Effector memory CD4-positive, alpha-beta T cell (primary cell): ENCODE measurements at places on chromosomes 5 and 9.

- DNase-seq, result no peak
Measured at GRCh38 chr9:13615660-13616490, 336.4 kb upstream of the MPDZ start.

- DNase-seq, result no peak
Measured at GRCh38 chr5:104189031-104189430, 626.4 kb upstream of the NUDT12 start.

- DNase-seq, result no peak
Measured at GRCh38 chr5:32249668-32250067, 63.1 kb downstream of the MTMR12 start.

GRCh38 chr5:74361406-74362358 lies 278.8 kb downstream of the ENC1 start:
- DNase-seq, result no peak

DNA sequence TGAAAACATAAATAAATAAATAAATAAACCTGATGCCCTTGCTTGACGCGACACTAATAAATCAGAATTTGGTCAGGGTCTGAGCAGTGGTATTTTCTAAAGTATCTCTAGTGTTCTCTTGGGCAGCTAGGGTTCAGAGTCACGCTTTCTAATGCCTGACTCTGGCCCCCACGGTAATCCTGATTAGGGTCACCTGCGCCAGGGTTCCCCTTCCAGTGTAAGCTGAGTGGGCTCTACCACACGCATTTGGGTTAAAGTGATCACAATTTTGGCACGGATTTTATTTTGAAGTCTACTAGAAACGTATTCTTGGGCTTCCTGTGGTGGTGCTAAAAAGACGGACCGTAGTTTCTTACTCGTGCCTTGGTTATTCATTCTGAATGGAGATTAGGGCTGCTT lies 651 bp downstream of the TTC1 start:
- DNase-seq, result no peak

DNA sequence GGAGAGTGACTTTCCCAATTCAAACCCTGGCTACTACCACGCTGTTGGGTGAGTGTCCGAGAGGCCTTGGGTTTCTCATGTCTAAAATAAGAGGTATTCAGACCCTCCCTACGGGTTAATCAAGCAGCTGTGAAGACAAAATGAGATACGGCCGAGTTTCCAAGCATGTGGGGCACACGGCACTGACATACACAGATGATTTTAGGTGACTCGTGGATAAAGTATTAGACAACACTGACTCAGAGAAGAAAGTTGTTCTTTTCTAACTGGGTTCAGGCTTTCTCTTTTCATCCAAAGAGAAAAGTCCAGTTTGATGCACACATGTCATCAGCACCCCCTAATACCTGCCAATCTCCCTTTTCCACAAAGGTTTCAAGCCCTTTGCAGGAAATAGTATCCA lies 15.6 kb downstream of the FOXI1 start:
- DNase-seq, result no peak

DNA sequence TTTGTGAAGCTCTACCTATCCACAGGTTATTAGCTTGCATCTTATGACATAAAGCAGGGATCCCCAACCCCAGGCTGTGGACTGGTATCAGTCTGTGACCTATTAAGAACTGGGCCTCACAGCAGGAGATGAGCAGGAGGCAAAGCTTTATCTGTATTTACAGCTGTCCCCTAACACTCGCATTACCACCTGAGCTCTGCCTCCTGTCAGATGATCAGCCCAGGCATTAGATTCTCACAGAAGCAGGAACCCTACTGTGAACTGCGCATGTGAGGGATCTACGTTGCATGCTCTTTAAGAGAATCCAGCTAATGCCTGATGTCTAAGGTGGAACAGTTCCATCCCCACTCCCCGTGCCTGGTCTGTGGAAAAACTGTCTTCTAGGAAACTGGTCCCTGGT lies 19.7 kb downstream of the FBXW11 start:
- DNase-seq, result no peak

- DNase-seq, result no peak
Measured at GRCh38 chr9:27785714-27786100, 212.4 kb upstream of the C9orf72 start.

DNA sequence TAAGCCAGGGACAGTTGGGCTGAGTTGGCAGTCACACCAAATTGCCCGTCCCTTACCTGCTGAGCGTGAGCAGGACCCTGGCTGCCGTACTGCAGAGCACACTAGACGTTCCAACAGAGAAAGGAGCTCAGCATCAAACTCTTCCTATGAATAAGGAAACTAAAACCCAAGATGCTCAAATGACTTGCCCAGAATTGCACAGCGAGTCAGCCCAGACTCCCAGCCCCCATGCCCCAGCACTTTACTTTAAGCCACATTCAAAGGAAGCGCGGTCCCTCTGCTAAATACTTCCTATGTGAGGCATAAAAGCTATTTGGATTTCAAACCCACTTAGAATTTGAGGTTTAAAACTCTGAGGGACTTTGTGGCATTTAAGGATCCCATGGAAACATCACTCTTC lies 23.9 kb downstream of the PAX5 start:
- DNase-seq, result no peak

GRCh38 chr5:36158144-36158543 lies 6.2 kb downstream of the SKP2 start:
- DNase-seq, result no peak

DNA sequence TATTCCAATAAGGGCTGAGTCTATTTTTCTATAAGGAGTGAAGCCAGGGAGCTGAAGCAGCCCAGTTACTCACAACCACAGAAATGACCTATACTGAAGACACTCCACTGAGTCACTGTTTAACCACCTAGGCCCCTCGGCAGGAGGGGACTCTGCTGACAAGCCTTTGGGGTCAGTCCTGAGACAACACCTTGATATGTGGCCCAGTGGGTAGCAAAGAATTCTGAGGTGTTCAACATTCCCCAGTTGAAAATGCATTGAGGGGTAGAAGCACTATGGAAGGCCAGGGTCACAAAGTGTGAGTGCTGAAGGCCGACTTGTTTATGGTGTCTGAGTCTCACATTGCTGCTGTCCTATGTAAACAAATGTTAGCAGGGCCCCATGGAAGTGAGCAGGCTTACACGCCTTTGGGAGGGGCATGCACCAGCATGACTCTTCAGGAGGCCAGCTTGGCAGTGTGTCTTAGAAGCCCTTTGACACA lies 112.6 kb upstream of the NFIL3 start:
- no peak for DNase-seq

DNA sequence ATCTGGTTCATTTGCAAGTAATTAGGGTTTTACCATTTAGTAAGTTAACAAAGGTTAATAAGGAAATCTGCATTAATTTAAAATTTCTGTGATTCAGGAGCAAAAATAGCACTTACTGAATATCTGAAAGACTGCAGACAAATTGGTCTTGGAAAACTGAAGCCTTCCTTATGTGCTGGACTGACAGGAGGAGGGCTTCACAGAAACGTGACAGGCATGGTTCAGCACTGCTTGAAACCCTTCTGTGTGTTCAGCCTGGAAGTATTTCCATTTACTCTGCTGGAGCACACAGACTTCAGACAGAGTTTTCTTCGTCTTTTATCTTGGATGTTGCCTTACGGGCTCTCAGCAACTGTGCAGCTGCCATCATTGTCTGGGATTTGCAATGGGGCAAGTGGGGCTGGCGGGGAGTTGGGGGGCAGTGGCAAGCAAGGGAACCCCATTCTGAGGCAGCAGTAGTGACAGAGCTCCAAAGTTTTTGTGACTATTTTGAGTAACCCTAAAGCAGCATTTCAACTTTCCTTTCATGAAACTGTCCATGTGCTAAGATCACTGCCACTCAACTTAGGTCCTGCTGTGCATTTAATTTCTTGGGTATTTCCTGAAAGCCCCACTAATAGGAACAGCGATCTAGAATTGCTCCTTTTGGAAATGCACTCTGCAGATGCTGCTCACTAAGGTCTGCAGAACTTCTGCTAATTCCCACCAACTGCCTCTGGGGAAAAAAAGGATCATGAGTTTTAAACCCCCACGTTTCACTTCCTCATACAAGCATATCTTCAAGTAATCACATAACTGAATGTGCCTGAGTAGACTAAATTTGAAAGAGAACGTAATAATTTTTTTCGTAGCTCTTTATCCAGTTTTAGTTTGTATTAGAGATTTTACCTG lies 56.6 kb downstream of the KCNN2 start:
- no peak for DNase-seq

DNA sequence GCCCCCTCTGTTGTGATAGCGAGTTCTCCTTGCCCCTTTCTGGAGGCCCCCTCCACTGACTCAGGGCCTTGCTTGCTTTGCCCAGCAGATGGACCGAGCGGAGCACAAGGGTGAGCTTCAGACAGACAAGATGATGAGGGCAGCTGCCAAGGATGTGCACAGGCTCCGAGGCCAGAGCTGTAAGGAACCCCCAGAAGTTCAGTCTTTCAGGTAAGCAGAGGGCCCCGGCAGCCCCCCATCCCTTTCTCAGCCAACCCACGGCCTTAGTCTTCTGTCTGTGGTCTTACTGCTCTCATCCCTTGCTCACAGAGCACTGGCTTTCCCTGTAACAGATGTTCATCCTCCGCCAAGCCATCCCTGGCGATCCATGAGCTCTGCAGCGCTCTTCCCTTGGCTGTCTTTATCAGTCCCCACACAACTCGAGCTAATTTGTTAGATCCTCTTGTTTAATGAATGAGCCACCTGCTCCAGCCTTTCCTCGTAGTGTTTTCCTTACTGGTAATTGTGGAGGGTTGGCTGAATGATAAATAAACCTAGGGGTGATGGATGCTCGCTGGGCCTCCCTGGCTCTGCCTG lies 18.4 kb upstream of the RARS1 start:
- DNase-seq, result no peak

- DNase-seq, result no peak
Measured at GRCh38 chr9:115590011-115590410, 472.1 kb upstream of the TNC start.

DNA sequence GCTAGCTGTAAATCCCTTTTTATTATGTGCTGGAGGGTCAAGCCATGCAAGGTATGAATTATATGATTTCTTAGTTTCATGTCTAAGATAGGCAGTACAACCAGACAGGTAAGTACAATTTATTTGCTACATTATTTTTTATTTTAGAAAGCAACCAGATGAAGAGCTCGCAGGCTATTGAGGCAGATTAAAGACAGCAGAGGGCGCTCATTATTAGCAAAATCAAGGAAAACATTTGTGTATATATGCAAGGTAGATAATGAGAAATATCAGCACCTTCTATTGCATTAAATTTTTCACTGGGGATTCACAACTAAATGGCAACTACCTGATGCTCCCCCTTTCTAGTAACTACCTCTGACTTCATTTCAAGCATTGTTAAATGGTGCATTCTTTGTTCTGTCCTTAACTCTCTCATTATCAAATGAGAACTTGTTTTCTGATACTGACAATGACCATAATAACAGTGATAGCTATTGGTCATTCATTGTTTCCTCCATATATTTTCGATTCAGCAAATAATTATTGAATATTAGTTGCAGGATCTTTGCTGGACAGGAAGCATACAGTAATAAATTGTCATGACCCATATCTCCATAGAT lies 8.6 kb downstream of the SCGB3A2 start:
- DNase-seq, result no peak

- DNase-seq, result no peak
Measured at GRCh38 chr5:132601071-132601728, 44.4 kb downstream of the RAD50 start.

- DNase-seq, result no peak
Measured at GRCh38 chr9:69622676-69623075, 49.5 kb downstream of the APBA1 start.

DNA sequence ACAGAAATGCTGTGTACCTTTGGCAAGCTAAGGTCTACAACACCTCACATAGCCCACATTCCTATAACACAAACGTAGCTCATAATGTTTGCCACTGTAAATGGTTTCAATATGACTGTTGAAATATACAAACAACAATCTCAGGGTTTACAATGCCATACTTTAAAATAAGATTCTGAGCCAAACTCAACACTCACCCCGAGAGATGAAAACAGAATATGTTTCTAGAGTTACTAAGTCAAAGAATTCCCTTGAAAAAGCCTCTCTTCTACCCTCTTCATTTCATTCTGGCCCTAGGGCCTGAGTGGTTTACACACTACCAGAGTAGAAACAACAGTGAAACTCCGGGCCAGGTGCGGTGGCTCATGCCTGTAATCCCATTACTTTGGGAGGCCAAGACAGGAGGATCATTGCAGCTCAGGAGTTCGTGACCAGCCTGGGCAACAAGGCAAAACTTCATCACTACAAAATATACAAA lies 72.6 kb downstream of the MYO10 start:
- DNase-seq, result no peak

DNA sequence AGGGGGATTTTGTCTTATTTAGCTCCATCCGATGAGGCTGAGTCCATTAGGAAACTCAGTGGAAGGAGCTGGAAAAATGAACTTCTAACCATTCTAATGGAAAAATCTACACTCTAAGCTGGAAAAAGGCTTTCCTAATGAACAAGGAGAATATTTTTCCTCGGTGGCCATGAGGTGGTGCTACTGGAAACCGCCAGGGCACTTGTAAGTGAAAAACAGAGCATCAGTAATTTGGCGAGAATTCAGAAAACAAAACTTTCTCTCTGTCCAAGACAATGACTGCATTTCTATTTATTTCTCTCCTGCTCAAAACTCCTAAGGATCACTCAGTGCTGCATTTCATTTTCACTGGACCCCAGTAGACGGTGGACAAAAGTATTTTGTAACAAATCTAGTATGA lies 237.6 kb downstream of the TENT4A start:
- no peak for DNase-seq

DNA sequence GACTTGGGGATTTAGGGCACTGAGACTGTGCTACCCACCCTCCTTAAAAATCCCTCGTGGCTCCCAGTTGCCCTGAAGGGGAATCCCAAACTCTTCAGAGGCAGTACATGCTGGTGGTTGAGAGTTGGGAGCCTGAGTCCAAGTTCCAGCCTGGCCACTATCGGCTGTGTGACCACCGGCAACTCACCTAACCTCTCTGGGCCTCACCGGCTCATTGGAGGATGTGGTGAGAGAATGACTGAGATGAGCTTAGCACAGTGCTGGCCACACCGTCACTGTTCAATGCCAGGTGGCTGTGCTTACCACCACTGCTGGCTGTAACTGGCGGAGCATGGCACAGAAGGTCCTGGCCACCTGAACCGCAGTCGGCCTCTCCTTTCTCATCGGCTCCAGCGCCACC lies 200.2 kb downstream of the C9orf50 start:
- DNase-seq, result no peak

- DNase-seq, result no peak
Measured at GRCh38 chr9:129464972-129465833, 155.7 kb downstream of the C9orf50 start.

- DNase-seq, result no peak
Measured at GRCh38 chr9:132498531-132499210, 83.7 kb upstream of the BARHL1 start.

GRCh38 chr5:69007726-69008368 lies 86.0 kb upstream of the SLC30A5 start:
- DNase-seq, result peak; percentile 45
